Stimulated activated CD4-positive, alpha-beta T cell treated with anti-CD3 and anti-CD28 coated beads, Interleukin-1b, Interleukin-23, amount 100 ng/mL, for 24 hours (primary cell): ENCODE measurements at places on chromosomes 3 and 15.

DNA sequence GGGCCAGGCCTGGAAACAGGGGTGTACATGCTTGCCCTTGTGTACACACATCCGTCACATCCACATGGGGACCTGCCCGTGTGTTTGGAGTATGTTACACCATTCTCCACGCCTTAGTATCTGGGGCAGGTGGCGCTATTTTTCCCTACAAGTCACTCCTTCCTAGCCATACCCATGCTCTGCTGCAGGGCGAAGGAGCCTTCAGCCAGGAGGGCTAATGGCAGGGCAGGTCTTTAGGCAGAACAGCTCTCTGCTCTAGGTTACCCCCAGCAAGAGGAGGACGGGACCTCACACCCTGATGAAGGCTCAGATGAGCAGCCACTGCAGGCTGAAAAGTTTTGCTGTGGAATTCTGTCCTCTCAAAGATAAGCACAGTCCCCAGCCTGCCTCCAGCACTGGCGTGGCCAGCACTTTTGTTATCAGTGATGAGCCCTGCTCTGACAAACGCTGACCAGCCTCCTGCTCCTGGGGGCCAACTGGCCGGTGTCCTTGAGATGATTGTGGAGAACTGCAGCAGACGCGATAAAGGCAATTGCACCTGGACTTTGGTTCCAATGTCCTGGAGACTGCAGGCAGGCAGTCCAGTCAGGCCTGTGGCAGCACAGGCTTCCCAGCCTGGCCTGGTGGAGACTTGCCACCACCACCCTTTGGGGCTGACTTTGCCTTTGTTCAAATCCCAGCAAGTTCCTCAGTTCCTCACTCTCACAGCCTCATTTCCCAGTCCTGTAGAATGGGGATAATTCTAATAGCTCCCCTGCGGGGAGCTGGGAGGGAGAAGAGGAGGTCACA lies 19.8 kb upstream of the PIGZ start:
- DNase-seq, result no peak

DNA sequence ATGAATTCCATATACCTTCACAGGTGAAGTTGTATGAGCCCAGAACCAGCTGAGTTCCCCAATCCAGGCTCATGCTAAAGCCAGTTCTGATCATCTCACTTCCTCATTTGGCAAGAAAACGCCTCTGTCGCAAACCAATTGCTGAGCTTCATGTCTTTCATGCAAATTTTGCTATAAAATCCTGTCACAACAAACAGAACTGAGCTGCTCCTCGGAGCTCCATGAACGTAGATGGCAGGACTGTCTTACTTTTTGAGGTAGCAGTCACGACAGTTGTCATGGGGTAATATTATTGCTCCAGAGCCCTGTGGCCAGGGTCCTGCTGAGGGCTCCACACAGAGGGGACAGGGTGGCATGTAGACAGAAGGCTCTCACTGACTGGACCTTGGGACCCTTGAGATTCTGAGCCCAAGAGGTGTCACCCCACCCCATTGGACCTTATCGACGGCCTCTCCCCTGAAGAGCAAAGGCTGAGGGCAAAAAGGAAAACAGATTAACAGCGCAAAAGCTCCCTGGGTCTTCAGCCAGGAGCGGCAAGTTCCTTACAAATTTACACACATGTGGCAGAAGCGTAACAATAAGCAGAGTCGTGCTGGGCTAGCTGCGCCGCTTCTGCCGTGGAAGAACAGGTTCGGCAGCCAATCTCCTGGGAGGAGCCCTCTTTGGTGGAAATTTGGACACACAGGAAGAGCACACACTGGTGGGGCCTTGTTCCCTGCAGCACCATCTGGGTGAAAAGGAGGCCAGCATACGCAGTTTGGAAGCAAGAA lies 249.2 kb downstream of the OPA1 start:
- no peak for DNase-seq

- DNase-seq, result no peak
Measured at GRCh38 chr3:188671971-188672370, 499.8 kb upstream of the TPRG1 start.

DNA sequence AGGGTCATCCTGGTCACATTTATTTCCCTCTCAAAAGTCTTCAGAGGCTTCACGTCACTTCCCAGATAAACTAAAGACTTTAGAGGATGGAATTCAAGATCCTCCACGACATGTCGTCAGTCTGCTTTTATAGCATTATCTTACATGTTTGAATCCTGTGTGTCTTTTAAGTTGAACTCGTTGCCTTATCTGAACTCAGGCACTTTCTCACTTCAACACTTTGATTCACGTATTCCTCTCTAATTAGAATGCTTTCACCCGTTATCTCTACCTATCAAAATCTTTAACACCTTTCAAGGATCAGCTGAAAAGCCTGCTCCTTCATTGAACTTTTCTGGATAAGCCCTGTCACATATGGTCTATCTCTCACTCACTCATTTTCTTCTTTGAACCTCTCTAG lies 97.1 kb downstream of the MAP2K5 start:
- DNase-seq, result no peak

DNA sequence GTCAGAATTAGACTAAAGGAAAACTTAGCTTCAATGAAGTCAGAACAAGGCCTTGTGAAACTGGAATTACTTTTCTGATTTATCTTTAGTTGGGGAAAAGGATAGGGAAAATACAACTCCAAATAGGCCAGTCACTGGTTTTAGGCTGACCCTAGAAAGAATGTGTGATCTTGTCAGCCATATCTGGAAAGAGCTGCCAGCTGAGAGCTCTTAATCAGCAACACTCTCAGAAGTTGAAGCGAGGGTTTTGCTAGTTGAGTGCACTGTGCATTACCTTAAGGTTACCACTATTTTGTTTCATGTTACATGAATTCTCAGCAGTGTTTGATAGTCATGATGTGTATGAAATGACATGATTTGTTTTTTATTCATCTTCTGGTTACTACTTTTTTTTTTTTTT lies 905.3 kb upstream of the ALCAM start:
- DNase-seq, result no peak

DNA sequence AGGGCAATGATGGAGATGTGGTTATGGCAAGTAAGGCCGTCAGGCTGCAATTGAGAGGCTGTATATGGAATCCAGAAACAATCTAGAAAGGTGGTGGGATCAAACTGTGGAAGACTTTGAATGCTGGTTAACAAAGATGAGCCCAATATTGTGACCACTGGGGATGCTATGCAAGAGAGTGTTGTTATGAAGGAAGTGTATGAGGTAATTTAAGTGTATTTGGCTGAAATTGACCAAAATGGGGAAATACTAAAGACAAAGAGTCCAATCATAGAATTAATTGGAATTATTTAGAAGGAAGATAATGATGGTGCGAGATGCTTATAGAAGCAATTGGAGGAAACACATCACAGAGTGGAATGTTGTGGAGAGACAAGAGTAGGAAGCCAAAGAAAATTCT lies 24.5 kb downstream of the BTLA start:
- DNase-seq, result no peak

GRCh38 chr3:57279685-57280084 lies 12.8 kb downstream of the ASB14 start:
- DNase-seq, result no peak
